ENCODE measurements at places on chromosomes 5 and 9.
A peak's percentile ranks its signal among the peaks of the same experiment; 100 is the strongest.

DNA sequence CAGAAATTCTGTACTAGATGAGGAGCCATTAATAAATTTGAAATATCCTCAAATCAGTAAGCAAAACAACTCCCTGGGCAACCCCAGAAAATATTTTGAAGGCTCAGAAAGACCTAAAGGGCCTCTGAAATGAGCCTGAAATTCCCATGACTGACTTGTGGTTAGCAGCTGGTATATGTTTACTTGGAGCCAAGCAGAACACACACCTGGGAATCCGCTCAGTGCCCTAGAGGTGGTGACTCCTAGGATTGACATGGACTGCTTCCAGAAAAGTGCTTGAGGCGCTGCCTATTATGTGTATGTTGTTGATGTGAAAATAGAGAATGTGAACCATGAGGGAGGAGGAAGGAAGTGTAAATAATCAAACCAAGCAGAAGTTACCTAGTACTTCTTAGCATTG is 14.7 kb downstream of the RFK start:
- DNase-seq = no peak

GRCh38 chr5:163276466-163276865 is 160.9 kb upstream of the CCNG1 start:
- DNase-seq = no peak

- peak; percentile 75 for DNase-seq
Observed at GRCh38 chr9:20618361-20618802, 3.9 kb downstream of the MLLT3 start.

- peak; percentile 62 for DNase-seq
Observed at GRCh38 chr5:96714951-96715451, 52.8 kb downstream of the CAST start.

- no peak for DNase-seq
Observed at GRCh38 chr5:131286400-131286715, 22.5 kb downstream of the CDC42SE2 start.

DNA sequence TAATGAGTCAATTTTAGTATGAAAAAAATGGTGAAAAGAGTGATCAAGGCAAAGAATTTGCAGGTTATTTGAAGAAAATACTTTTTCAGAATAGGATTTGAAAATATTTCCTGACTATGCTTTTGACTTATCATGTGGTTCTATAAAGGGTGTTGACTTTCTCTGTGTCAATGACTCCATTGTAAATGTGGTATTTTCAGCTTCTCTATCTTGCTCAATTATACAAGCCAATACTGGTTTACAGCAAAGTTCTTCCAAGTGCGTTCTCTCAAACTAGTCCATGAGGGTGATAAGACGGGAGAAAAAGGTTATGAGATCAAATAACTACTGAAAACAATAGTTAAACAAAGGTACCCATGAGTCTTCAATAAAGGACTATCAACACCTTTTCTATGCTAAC is 21.7 kb downstream of the IL33 start:
- no peak for DNase-seq

Data from EL (cell line).